ENCODE measurements at places on chromosomes 13 and 19. TPM values are rescaled to one million over a fixed set of nuclear protein-coding genes. Genes with fewer than 3 reads are reported as not detected.
A peak's percentile ranks its signal among the peaks of the same experiment; 100 is the strongest.

Gene CD70
- total RNA-seq, result 41.1 TPM

Gene KIR2DL4
- total RNA-seq, result not detected

Gene NKPD1
- 0.06 TPM for total RNA-seq

- no peaks in the 10 kb centered on the region for H3K27me3 ChIP-seq
- no peaks in the 10 kb centered on the region for H3K4me1 ChIP-seq
- no peak overlapping the region for H3K27ac ChIP-seq
- H3K4me3 ChIP-seq, result no peak overlapping the region
- H3K36me3 ChIP-seq, result no peaks in the 10 kb centered on the region
Observed at GRCh38 chr19:32863841-32864240, 5.7 kb downstream of the SLC7A9 start.

DNA sequence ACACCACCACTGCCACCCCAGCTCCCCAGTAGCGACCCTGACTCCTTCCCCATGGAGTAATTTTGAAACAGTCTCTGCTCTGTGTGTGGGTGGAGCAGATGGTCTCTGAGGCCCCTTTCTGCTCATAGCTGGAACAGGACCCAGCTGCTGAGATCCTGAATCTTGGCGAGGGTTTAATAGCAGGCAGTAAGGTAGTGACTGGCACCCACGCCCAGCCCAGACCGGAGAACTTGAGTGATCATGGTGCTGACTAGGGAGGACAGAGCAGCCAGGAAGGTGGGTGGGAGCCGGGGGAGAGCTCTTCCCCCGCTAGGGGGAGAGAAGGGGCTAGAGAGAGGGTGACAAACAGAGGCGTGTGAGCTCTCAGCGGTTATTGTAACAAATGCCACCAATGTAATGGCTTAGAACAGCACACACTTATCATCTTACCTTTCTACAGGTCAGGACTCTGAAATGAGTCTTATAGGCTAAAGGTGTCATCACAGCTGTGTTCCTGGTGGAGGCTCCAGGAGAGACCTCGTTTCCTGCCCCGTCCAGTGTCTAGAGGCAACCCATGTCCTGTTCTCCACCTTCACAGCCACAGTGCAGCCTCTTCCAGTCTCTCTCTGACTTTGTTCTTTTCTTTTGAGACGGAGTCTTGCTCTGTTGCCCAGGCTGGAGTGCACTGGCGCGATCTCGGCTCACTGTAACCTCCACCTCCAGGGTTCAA lies 7.2 kb upstream of the ACER1 start:
- H3K27ac ChIP-seq, result peak overlapping the region; percentile 54
- H3K4me1 ChIP-seq, result peaks cover 5% of the 10 kb centered on the region
- H3K36me3 ChIP-seq, result no peaks in the 10 kb centered on the region
- H3K4me3 ChIP-seq, result no peak overlapping the region

DNA sequence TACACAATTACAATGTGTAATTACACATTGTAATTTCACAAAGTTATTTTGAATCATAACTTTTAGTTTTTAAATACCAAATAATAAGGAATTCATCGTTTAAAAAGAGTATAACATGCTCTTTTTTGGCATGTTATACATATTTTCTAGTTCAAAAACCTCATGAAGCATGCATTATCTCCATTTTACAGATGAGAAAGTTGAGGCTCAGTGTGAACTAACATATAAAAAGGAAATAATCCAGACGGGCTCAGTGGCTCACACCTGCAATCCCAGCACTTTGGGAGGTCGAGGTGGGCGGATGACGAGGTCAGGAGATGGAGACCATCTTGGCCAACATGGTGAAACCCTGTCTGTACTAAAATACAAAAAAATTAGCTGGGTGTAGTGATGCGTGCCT lies 107.9 kb downstream of the PCDH9 start:
- H3K4me3 ChIP-seq, result no peak overlapping the region
- H3K4me1 ChIP-seq, result no peaks in the 10 kb centered on the region
- no peaks in the 10 kb centered on the region for H3K27me3 ChIP-seq
- H3K36me3 ChIP-seq, result no peaks in the 10 kb centered on the region
- H3K27ac ChIP-seq, result no peak overlapping the region

- no peak overlapping the region for H3K27ac ChIP-seq
- no peak overlapping the region for H3K4me3 ChIP-seq
- no peaks in the 10 kb centered on the region for H3K27me3 ChIP-seq
- no peaks in the 10 kb centered on the region for H3K4me1 ChIP-seq
- ATAC-seq, result peak; percentile 31
- H3K36me3 ChIP-seq, result peaks cover 30% of the 10 kb centered on the region
Observed at GRCh38 chr13:29771247-29771646, 79.2 kb downstream of the UBL3 start.

DNA sequence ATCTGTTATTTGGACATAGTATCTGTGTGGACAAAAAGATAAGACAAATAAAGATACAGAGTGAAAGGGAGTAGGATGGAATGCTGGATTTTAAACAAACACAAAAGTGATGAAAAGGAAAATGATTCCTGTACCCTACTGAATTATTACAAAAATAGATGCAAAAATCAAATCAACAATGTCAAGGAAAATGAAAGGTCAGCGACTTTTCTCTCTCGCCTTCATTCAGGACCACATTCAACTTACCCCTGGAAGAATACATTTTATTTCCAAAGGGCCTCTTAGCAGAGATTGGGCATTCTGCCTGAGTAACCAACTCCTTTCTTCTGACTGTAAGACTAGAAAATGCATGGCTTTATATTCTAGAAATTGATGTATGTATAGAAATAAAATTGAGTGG lies 28.8 kb upstream of the FAM124A start:
- peaks cover 23% of the 10 kb centered on the region for H3K27me3 ChIP-seq
- H3K4me1 ChIP-seq, result peaks cover 13% of the 10 kb centered on the region
- no peak overlapping the region for H3K4me3 ChIP-seq
- H3K27ac ChIP-seq, result no peak overlapping the region

- H3K27me3 ChIP-seq, result peaks cover 3% of the 10 kb centered on the region
Observed at GRCh38 chr19:6577476-6578125, 13.3 kb downstream of the CD70 start.

DNA sequence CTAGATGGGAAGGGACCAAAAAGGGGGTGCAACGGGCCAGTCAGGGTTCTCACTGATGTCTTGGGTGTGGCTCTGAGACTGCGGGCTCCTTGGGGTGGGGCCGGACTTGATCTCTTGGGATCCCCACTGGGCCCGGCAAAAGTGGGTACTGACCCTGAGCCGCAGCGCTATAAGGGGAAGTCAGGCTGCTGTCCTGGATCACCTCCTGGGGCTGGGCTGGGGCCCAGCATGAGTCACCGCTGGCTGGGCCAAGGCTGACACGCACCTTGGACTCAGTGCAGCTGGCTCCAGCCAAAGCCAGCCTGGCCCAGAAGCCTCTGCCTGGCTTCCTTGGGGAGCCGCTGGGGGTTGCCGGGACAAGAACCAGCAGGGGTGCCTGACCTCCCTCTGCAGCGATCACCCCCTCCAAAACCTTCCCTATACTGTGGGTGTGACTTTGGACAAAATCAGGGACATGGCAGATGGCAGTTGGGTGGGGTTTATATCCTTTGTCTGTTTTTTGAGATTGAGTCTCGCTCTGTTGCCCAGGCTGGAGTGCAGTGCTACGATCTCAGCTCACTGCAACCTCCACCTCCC lies 617 bp upstream of the IQCN start:
- H3K36me3 ChIP-seq, result peaks cover 30% of the 10 kb centered on the region
- no peak overlapping the region for H3K4me3 ChIP-seq
- ATAC-seq, result peak; percentile 35
- H3K27me3 ChIP-seq, result no peaks in the 10 kb centered on the region
- H3K27ac ChIP-seq, result no peak overlapping the region
- peaks cover 8% of the 10 kb centered on the region for H3K4me1 ChIP-seq

- H3K36me3 ChIP-seq, result peaks cover 18% of the 10 kb centered on the region
- H3K27ac ChIP-seq, result no peak overlapping the region
- H3K4me3 ChIP-seq, result no peak overlapping the region
- no peaks in the 10 kb centered on the region for H3K27me3 ChIP-seq
- peak; percentile 68 for ATAC-seq
- H3K4me1 ChIP-seq, result peaks cover 12% of the 10 kb centered on the region
Observed at GRCh38 chr19:47280183-47280797, 5.6 kb downstream of the INAFM1 start.
